ENCODE measurements at places on chromosomes 16 and 17.
A peak's percentile ranks its signal among the peaks of the same experiment; 100 is the strongest.

- no peak for DNase-seq
Measured at GRCh38 chr16:46857368-46857945, 26.5 kb upstream of the C16orf87 start.

- no peak for DNase-seq
Measured at GRCh38 chr16:66620429-66620795, 15.9 kb downstream of the CMTM3 start.

DNA sequence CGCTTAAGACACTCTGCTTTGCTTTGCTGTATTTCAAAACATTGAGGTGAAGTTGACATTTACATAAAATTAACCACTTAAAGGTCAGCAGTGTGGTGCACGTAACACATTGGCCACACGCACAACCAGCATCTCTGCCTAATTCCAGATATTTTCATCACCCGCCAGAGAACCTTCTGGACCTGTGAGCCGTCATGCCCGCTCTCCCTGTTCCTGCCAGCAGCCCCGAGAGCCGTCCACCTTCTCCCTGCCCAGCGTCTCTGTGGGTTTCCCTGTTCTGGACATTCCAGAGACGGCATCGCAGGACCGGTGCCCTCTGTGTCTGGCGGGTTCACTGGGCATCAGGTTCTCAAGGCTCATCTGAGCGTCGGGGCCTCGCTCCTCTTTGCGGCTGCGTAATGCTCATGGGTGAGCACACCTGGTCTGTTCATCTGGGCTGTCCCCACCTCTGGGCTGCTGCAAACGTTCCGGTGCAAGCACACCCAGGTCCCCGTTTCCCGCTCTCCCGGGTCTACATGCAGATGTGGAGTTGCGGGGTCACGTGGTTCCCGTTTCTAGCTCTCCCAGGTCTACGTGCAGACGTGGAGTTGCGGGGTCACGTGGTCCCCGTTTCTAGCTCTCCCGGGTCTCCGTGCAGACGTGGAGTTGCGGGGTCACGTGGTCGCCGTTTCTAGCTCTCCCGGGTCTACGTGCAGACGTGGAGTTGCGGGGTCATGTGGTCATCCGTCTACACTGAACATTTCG is 48.1 kb upstream of the GNG13 start:
- DNase-seq: no peak

DNA sequence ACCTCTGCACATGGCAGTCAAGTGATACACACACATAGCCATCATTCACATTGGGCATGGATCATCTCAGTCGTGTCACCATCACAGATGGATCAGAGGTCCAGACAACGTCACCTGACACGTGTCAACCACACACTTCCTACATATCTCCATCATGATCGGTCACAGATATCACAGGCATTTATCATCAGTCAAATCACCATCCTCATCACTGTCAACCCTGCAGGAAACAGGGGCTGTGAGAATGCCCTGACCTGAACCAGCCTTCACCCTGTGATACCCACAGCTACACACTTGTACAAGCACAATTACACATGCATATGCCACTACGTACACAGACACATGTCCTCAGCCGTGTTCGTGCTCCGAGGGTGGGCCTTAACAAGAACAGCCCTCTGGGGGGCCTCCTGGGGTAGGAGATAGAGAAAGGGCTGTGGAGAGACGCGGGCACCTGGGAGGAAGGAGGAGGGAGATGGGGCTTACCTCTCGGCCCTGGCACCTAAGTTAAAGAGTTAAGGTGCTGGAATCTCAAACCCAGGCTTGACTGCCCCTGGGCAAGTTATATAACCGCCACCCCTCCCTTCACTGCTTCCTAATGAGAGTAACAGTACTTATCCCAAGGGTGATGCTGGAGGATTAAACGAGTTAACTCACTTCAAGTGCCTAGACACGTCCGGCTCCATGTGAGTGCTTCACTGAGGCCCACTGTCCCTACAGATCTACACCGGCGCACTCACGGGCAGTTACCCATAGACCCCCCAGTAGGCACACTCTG is 1.1 kb downstream of the SLC12A4 start:
- DNase-seq: peak; percentile 27

Data from activated naive CD4-positive, alpha-beta T cell treated with anti-CD3 and anti-CD28 coated beads, Interleukin-2, amount 50 U/mL, for 72 hours (primary cell).